ENCODE measurements at places on chromosomes 1 and 21.

- DNase-seq, result no peak
Measured at GRCh38 chr1:117812869-117813511, 116.4 kb downstream of the GDAP2 start.

DNA sequence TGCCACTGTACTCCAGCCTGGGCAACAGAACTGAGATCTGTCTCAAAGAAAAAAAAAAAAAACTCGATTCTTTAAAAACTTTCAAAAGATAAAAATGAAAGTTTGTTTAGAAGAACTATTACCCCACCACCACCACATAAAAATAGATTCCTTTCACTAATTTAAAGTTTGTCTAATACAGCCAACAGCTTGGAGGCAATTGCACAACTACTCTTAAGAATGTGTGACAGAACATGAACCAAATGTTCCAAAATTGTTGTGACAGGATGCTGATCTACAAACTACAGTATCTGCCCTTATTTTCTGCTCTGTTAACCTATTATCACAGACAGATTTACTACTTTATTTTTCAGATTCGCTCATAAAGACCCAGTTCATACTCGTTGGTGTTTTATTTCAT, 5.5 kb upstream of the TGFBR3 start:
- DNase-seq, result no peak

DNA sequence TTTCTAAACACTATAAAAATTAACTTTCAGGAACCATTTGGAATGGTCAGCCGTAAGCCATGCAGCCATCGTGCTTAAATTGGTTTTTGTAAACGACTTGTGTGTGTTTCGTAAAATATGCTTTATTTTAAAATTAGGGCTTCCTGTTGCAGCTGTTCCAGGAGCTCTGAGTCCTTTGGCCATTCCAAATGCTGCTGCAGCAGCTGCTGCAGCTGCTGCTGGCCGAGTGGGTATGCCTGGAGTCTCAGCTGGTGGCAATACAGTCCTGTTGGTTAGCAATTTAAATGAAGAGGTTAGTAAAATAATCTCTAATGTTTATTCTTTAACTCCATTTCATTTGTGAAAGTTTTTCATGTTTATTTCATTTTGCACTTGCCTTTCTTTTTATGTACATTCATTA, 83.1 kb downstream of the PTBP2 start:
- DNase-seq, result no peak

DNA sequence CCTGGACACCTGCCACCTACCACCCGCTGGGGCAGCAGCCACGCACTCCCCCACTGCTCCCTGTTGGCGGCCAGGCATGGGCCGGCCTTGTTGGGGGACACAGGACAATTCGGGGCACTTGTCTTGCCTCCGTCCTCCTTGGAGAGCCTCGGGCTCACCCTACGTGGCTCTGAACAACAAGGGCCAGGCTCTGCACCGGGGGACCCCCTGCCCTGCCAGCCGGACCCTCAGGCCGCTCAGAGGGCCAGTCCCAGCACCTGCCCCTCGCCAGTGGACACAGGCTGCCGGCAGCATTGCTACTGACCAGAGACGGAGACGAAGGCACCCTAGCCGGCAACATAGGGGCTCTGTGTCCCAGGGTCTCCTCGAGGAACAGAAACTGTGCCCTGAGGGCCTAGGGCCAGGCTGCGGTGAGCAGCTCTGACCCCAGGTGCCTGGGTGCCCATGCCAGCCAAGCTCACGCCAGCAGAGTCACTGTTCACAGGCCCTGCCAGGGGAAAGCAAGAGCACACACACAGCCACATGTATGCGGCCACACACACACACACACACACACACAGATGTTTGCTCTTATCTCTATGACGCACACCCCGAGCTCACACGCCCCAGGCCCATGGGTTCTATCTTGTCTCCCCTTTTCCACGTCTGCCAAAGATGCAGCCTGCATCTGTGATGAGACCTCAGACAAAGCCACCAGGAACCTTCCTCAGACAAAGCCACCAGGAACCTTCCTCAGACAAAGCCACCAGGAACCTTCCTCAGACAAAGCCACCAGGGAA, 45.9 kb downstream of the MORN1 start:
- DNase-seq, result no peak

- DNase-seq, result no peak
Measured at GRCh38 chr1:61491497-61491896, 233.4 kb downstream of the TM2D1 start.

DNA sequence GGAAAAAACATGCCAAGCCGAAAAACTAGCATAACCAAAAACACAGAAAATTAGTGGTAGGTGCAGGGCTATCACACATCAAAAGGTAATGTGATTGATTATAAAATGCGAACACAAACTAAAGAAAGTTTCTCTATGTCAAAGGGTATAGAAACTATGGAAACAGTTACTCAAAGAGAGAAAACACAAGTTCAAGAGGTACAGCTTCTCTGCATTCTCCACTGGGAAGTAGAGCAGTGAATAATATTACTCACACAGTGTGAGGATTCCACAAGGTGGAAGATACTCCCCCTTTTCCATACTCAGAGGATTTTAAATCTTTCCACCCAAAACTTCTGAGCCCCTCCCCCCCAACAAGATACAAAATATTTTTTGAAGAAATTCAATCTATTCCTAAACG, 18.6 kb downstream of the AKT3 start:
- no peak for DNase-seq

DNA sequence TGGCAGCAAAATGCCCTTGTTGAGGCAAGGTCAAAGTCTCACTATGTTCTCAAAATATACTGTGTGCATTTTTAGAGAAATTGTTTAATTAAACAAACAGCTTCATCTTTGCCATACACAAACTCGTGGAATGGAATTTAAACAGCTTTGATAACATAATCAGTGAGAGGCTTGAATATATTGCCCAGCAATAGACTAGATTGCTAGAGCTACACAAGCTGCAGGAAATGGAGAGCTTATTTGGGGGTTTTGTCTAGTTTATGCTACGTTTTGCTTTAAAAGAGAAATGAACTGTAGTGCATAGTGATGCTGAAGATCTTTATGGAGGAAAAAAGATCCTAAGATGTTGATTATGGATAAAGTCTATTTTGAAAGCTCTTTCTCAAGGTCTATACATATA, 166.8 kb upstream of the HMCN1 start:
- DNase-seq, result no peak

GRCh38 chr21:10640446-10640845, 119.1 kb downstream of the TPTE start:
- DNase-seq, result no peak

All from A172 (cell line).